ENCODE measurements at places on chromosomes 5 and 9.

GRCh38 chr5:94240993-94241651 is 377.3 kb downstream of the KIAA0825 start:
- DNase-seq = no peak

DNA sequence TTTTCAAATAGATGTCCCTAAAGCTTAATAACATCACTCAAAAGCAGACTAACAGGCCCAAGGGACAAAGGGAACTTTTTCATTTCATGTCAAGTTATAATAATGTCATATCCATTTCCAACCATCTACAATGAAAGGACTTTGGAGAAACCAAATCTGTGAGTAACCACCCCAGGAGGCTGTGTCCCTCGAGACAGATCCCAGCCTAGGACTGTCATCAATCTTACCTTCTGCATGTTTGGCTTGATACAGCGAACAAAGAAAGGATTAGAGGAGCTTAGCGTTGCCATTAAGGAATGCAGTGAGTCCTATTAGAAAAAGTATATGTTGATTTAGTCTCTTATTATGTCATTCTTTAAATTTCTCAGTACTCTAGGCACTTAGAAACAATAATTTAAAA is 137.8 kb upstream of the RETREG1 start:
- no peak for DNase-seq

GRCh38 chr9:127935765-127936221 is 1.9 kb downstream of the DPM2 start:
- DNase-seq = no peak

DNA sequence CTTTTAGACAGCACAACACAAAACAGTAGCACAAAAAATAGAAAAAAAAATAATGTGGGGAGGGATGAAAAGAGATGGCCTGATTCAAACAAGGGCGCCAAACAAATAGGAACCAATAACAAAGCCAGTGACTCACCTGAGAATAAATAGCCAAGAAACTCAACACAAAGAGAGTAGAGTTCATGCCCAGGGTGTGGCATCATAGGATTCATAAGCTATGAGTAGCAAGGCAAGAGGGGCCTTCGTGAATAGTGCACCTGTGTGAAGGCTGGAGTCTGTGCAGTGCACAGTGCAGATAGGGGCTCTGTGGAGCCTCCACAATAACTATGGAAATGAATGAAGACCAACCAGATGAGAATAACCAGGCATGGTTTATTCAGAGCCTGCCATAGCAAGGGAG is 541.7 kb downstream of the SPOCK1 start:
- no peak for DNase-seq

DNA sequence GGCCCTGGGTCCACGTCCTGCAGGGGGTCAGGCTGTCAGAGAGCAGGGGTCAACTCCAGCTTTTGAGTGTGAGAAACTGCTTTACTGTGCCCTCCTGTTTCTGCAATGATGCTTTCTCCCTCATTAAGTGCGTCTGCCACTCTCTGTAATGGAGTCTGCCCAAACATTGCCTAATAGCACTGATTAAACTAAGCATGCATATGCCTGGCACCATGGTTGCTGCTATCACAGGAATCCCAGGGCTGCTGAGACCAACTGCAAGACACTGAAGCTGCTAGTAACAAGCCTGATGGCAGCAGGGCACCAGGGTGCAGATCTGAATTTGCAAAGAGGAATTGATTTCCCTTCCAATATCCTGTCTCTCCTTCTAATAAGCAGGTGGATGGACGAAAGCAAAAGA is 125.3 kb downstream of the SLC24A2 start:
- no peak for DNase-seq

DNA sequence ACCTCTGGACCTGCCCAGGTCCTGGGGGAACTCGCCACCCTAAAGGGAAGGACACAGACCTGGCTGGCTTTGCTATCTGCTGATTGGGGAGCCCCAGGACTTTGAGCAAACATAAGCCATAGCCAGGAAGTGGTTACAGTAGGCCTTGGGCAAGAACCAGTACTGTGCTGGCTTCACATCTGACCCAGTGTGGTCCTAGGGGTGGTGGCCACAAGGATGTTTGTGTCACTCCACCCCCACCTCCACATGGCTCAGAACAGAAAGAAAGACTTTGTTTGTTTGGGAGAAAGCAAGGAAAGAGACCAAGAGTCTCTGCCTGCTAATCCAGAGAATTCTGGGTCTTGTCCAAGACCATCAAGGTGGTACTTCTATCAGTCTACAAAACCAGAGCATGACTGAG is 334.2 kb downstream of the SPOCK1 start:
- DNase-seq = no peak
